ENCODE measurements at places on chromosomes 12 and 14.

DNA sequence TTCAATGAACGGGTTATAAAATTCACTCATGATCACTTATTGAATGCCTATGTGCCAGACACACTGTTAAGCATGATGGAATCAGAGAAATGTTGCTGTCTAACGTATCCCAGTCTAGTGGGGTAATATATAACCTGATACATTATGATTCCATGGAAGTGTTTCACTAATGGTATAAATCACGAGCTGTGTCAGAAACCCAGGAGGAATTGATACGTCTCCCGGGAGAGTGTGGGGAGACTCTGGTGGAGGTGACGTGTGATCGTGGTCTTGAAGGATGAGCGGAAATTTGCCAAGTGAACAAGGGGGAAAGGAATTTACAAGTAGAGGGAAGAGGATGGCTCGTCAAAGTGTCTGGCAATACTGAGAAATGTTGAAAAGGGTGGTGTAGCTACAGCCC is 26.5 kb downstream of the MANSC1 start:
- no peak for DNase-seq

DNA sequence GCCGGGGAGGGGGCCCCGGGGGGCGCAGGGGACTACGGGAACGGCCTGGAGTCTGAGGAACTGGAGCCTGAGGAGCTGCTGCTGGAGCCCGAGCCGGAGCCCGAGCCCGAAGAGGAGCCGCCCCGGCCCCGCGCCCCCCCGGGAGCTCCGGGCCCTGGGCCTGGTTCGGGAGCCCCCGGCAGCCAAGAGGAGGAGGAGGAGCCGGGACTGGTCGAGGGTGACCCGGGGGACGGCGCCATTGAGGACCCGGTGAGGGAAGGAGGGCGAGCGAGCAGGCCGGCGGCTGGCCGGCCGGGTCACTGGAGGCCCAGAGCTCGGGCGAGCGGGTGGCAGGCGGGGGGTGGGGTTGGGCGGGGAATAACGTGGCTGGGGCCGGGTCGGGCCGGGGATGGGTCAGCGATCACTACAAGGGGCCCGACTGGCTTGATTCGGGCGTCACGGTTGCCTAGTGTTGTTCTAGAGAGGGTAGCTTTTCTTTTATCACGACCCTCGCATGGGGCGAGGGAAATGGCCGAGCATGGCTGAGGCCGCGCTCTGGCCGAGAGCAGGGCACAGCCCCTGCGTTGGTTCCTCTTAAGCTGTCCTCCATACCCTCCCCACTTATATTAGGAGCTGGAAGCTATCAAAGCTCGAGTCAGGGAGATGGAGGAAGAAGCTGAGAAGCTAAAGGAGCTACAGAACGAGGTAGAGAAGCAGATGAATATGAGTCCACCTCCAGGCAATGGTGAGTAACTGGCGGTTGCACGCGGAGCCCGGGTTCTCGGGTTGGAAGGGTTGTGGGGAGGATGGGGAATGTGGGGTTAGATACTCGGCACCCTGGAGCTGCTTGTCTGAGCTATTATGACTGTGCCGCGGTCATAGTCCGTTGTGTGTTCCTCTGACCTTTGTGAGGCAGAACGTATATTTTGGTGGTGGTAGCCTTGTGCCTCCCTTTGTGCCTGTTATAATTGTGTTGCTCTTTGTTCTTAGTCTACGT is 603 bp downstream of the PABPN1 start:
- peak; percentile 59 for DNase-seq

DNA sequence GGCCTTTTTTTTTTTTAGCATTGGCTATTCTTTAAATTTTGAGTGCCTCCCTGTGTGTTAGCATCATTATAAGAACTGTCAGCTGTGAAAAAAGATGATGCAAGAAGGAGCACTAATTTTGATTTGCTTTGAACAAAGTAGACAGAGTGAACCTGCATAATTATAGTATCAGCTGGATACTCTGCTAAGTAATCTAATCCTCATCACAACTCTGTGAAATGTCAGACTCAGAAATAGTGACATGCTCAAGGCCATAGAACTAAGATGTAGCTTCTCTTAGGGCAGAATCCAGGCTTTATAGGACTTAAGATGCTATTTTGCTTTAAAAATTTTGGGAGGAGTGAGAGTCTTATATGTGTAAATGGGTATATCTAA is 31.9 kb downstream of the FBXO34 start:
- DNase-seq = no peak

GRCh38 chr14:62280366-62280765 is 518.1 kb downstream of the SNAPC1 start:
- DNase-seq = no peak

- DNase-seq = no peak
These were observed 18.1 kb downstream of the C12orf75 start for GRCh38 chr12:105348561-105348960.

- DNase-seq = no peak
These were observed 8.0 kb downstream of the GLIPR1 start for GRCh38 chr12:75488553-75488952.

- DNase-seq = peak; percentile 54
These were observed 96.4 kb upstream of the SOX5 start for GRCh38 chr12:24045816-24046257.

DNA sequence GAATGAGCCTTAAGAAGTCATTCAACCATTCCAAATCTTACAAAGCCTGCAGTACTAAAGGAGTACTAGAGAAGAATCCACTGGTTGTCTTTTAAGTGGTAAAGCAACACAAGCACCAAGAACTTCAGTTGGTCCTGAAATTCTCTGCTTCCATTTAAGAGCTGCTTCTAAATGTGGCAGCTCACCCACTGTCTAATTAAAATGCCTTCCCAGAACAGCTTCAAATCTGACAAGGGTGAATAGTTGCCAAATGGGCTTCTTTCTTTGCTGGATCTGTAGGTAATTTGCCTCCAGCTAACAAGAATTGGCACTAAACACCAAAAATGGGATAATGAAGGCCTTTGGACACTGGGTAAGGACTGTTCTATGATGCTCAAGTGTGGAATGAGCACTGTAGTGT is 72.2 kb upstream of the NAP1L1 start:
- DNase-seq = no peak

GRCh38 chr14:52825085-52825484 is 33.7 kb upstream of the GNPNAT1 start:
- DNase-seq = no peak

GRCh38 chr12:82357340-82357739 is 847 bp downstream of the CCDC59 start:
- no peak for DNase-seq

DNA sequence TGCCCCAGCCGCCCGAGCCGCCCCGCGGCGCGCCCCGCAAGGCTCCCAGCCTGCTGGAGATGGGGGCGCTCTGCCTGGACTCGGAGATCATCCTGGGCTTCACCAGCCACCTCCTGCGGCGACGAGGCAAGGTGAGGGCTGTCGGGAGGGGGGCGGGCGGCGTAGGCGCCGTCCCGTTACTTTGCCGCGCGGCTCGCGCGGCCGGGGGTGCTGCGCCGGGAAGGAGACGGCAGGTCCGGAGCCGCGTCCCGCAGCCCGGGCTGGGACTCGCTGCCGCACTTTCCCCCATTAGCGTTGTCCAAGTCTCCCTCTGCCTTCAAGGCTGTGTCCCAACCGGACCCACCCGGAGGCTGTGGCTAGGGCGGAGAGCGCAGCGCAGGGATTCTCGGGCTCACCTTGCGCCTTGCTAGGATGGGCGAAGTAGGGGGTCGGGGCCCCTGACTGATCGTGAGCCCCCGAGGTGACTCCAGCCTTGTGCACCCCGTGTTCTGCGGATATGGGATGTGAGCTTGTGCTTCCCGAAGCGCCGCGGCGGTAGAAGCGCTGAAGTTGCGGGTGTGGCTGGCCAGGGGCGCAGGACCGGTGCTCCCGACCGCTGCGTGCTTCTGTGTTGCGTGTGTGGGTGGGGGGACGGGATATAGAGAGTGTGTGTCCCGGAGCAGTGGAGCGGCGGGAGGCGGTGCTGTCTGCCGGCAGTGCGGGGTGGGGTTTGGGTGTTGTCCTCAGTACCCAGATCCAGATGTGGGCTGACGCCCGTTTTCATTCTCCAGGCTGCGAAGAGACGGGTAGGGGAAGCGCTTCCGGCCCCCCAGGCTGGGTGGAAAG is 1.7 kb upstream of the KIF26A start:
- peak; percentile 31 for DNase-seq

GRCh38 chr12:53749986-53750811 is 1.6 kb downstream of the CISTR start:
- no peak for DNase-seq

- no peak for DNase-seq
These were observed 193.9 kb upstream of the DDHD1 start for GRCh38 chr14:53346988-53347387.

GRCh38 chr12:23025372-23026016 is 400.5 kb downstream of the ETNK1 start:
- DNase-seq = no peak

DNA sequence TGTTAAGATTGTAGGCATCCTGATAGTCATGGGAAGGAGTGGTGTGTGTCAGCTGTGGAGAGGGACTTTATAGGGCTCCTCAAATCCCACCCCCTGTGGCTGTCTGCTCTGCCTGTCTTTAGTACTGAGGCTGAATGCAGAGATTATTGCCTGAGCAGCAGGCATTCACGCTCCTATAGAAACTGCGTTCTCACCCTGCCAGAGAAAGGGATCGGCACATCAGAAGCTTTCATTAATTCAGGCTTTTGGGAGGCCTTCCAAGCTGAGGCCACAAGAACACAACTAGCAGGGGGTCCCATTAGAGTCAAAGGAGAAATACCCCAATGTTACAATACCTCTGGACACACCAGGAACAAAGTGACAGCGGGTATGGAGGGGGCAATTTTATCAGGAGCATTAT is 12.6 kb downstream of the KCNK10 start:
- no peak for DNase-seq

DNA sequence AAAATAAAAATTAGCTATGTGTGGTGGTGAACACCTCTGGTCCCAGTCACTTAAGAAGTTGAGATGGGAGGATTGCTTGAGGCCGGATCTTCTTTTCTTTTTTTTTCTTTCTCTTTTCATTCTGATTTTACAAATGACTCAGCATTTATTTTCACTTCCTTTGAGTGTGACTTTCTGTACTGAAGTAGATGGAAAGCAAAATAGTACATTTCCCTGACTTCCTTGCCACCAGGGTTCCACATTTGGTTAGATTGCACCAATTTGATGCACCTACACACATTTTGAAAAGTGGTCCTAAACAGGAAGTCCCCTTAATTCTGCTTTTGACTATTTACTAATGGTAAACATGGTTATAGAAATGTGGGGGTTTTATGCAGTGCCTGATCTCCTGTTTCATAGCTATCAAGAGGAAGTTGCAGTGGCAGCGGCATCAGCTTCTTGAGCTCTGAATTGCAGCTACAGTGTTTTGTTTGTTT is 13.0 kb upstream of the LEMD3 start:
- no peak for DNase-seq

GRCh38 chr14:101357038-101357437 is 204.3 kb upstream of the DIO3 start:
- no peak for DNase-seq

GRCh38 chr14:92430686-92431085 is 82.9 kb upstream of the RIN3 start:
- peak; percentile 15 for DNase-seq

DNA sequence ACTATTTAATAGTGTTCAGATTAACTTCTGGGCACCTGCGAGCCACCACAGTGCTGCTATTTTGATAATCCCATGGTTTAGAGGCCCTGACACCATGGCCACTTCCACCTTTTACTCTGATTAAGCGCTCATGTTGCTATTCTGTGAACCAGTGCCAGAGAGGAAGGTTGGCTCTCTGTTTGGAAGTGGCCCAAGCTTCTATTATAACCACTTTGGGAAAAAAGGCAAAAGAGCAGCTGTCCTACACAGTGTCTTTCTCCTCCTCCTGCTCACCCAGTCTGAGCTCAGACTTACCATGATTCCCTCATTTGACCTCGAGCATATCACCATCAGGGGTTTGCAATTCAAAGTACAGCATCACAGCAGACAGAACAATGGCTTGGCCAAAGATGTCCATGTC is 23.3 kb downstream of the DYRK2 start:
- no peak for DNase-seq

DNA sequence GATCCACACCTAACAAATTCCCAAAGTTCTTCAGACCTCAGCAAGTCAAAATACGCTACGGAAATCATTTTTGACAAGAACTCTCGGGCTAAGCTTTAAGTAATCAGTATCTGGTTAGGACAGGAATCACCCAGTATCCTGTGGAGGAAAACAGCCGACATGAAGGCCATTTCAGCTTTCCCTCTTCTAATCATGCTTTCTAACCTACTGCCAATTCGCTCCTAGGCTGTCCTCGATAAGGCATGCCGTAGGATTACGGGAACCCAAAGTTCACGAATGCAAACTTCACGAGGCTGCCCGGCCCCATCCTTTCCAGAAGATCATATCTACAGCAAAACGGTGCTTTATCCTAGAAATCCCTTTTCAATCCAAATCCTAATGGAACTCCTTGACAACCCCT is 81.8 kb upstream of the PTPRB start:
- no peak for DNase-seq

DNA sequence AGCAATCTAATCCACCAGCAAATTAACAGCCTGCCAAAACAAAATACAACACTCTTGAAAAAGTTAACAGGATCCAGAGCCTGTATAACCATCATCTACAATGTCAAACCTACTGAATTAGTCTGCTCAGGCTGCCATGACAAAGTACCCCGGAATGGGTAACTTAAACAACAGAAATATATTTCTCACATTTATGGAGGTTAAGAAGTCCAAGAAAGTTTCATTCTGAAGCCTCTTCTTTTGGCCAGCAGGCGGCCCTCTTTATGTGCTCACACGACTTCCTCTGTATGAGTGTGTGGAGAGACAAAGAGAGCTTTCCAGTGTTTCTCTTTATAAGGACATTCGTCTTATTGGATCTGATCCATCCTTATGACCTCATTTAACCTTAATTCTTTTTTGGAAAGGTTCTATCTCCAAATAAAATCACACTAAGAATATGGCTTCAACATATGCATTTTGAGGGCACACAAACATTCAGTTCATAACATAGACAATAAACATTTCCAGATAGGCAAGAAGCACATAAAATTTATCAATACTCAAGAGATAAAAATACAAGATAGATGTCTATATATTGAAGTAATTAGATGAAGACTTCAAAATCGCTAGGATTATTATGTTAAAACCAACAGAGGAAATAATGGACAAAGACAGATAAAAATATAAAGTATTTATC is 5.9 kb upstream of the RERG start:
- peak; percentile 28 for DNase-seq

DNA sequence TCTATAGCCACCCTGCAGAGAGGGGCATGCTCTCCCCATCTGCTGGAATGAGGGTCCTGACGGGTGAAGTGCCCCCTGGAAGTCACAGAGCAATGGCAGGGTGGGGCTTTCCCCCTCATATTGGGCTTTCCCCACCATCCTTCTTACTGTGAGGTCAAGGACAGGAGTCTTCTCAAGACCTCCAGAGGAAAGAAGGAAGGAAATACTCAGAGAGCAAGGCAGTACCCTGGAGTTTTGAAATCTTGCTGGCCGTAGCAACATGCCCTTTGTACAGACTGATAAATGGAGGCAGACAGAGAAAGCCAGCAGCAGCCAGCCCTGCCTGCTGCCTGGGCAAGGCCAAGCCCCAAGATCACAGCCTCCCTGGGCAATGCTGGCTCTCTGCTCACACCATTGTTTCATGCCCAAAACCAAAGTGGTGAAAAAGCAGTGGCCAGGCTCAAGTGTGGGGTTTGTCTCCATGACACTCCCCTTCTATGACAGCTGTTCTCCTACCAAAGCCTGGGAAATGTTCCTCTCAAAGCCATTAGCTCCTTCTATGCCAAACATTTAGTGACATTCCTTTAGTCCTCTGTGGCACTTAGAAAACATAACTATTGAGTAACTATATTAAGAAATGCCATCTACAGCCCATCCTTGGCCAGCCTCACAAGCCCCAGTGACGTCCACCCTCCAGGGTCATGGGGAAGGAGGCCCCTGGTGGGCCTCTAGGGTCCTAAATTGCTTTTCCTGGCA is 13.2 kb upstream of the ITPK1 start:
- no peak for DNase-seq

- DNase-seq = no peak
These were observed 554 bp upstream of the TSPAN31 start for GRCh38 chr12:57744194-57744776.
